Vagina (tissue), 2 donors: ENCODE measurements at places on chromosomes 12 and 14. TPM values are rescaled to one million over a fixed set of nuclear protein-coding genes. Genes with fewer than 3 reads are reported as not detected.

GZMH gene
- not detected for total RNA-seq

RGS6 gene
- 2.0 TPM for total RNA-seq

- peaks cover 94% of the 10 kb centered on the region for H3K4me1 ChIP-seq
- no peaks in the 10 kb centered on the region for H3K27me3 ChIP-seq
- H3K36me3 ChIP-seq: no peaks in the 10 kb centered on the region
- no peak for DNase-seq
- no peak overlapping the region for H3K4me3 ChIP-seq
These were observed 12.9 kb downstream of the SYNE3 start for GRCh38 chr14:95503365-95504134.

OR6C2 gene
- not detected for total RNA-seq
